NCI-H69 (cell line): ENCODE measurements at places on chromosomes 1 and 21.

DNA sequence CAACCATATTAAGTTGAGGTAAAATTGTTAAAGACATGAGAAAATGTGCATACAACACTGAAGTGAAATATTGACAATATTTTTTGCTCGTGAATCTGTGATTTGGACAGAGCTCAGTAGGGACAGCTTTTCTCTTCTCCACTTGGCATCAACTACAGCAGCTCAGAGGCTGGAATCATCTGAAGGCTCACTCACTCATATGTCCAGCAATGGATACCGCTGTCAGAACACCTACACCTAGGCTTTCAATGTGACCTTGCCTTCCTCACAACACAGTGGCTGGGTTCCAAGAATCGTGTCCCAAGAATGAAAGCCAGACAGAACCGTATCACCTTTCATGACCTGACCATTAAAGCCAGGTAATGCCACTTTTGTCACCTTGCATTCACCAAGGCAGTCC lies 115.2 kb downstream of the NRIP1 start:
- DNase-seq, result no peak

- DNase-seq, result no peak
Observed at GRCh38 chr1:37721565-37721964, 29.2 kb downstream of the CDCA8 start.

DNA sequence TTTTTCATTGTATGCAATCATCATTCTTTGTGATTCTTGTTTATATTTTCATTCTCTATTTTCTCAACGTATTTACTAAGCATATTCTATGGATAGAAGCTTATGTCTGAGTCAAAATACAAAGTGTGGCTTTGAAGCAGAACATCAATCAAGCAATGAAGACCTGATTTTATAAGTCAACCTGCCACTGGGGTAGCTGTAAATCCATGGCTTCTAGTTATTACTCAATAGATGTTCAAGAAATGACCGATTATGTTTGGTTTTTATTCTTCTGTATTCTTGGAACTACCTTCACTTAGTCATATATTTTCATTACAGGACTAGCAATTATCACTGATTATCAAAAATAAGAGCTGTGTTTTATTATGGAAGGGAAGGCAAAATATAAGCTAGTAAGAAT lies 20.5 kb upstream of the PTGS2 start:
- no peak for DNase-seq

- DNase-seq, result peak; percentile 44
Observed at GRCh38 chr1:23791516-23792047, 637 bp downstream of the LYPLA2 start.

GRCh38 chr1:174153825-174154107 lies 5.6 kb upstream of the RABGAP1L start:
- no peak for DNase-seq

- no peak for DNase-seq
Observed at GRCh38 chr21:17461582-17461981, 51.3 kb upstream of the CXADR start.

DNA sequence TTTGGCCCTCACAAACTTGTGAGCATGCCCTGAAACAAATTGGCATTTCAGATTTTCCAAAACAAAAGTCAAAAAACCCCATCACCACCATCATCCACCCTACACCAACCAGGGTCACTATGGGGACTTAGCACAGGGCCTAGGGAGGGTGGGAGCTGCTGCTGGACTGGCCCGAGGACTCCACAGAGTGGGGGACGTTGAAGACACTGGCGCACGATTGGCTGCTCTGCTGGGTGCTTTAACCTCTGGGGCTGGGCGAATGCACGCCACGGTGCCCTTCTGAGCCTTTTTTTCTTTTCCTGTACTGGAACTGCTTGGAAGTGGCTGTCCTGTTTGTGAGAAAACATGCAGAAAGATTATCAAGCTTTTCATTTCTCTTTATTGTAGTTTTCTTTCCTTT lies 92.8 kb downstream of the CD247 start:
- no peak for DNase-seq

DNA sequence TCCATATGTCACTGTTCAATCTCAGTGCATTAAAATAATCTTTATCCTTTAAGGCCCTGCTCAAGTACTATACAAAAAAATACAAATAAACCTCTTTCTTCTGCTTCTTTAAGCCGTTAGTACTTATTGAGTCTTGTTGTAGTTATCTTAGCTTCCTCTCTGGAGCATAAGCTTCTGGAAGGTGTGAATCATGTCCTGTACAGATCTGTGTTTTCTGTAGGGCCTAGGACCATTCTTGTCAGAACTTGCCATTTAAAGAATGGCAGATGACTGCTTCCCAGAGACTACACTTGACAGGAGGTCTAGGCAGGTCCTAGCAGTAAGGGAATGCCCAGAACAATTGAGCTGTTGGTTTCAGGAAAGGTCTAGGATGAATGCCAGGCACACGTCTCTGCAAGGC lies 12.9 kb downstream of the NEK7 start:
- no peak for DNase-seq

- no peak for DNase-seq
Observed at GRCh38 chr1:160177231-160177630, 13.1 kb upstream of the CASQ1 start.
